ENCODE measurements at places on chromosomes 7 and 10.
A peak's percentile ranks its signal among the peaks of the same experiment; 100 is the strongest.

DNA sequence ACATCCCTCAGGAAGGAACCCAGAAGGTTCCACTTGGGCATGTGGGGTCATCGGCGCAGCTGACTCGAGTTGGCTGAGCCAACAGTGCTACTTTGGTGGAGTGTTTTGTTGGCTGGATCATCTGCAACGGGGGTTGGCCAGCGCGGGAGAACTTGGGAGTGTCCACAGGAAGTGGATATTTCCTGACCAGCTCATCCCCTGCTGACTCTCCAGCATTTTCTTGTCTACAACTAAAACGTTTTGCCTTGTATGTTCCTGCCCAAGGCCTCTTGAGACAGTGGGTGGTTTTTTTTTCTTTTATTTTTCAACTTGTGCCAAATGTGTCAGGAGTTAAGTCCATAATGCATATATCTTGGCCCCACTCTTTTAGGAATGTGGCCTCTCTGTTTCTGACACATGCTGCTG is 208.6 kb downstream of the ZNF365 start:
- DNase-seq, result peak; percentile 91

- DNase-seq, result no peak
These were observed at the start of gene GIMAP6 for GRCh38 chr7:150631866-150632864. TSS of gene GIMAP6 (minus strand) at chr7:150632385. CDS start at chr7:150630142, 2,243 bp downstream.

GRCh38 chr7:8338206-8338605 is 76.2 kb upstream of the ICA1 start:
- no peak for DNase-seq

DNA sequence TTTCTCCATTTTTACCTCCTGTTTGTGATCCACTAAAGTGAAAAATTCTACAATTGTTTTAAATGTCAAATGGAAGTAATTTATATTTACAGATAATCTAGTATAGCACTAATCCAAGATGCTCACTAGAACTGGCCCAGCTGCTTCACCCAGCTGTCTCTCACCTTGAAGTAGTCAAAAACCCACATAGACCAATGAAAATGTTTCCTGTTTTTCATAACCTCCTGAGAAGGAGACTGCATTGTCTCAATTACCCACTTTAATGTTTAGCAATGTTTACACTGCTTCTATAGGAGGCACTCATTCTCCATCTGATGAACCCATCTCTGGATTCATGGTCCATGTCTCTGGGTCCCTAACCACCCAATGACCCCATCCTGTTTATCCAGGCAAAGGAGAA is 56.1 kb upstream of the ADO start:
- no peak for DNase-seq

DNA sequence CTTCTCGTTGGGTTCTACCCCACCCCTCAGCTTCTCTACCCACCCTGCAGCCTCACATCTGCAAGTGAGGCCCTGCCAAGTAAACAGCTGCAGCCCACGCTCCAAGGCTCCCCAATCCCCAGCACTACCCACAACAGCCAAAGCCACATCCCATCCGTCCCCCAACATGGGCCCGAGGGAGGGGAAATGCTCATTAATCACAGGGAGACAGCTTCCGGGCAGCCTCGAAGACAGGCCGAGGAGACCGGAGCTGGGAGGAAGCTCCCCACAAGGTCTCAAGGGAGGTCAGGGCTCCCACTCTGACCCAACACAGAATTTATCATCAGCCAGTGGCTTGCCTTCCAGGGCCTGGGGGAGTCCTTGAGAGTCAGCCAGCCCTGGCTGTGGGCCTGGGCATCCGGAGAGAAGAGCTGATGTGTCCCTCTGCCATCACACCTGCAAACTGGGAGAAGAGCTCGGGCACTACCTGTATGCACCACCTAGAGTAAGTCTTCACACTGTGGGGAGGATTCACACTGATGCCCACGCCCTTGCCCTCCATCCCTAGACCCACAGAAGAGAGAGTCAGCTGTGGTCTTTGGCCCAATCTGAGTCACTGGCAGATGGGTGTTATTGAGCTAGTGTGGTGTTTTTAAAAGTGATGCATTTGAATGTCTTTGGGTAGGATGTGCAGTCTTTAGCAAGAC is 115.5 kb upstream of the ZMIZ1 start:
- DNase-seq, result no peak

- no peak for DNase-seq
These were observed 4.7 kb upstream of the IGF2BP3 start for GRCh38 chr7:23474829-23475575.

DNA sequence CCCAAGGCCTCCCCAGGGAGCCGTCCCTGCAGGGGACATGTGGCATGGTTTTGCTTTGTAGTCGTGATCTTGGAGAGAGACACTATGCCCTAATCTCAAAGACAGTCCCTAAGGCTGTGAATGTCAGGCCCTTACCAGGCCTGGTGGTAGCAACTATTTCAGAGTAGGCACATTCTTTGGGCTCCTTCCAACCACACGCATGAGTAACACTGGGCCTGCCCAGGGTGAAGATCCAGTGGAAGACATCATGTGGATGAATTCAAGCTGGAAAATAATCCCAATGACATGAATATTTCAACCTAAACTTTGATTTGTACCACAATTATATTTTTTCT is 39.5 kb upstream of the INSIG1 start:
- no peak for DNase-seq

GRCh38 chr7:50315739-50316671 is 11.5 kb downstream of the IKZF1 start:
- no peak for DNase-seq

GRCh38 chr7:121372376-121373010 is 23.6 kb downstream of the FAM3C start:
- DNase-seq, result no peak

- DNase-seq, result no peak
These were observed 206.0 kb upstream of the SH2B2 start for GRCh38 chr7:102080434-102081243.

DNA sequence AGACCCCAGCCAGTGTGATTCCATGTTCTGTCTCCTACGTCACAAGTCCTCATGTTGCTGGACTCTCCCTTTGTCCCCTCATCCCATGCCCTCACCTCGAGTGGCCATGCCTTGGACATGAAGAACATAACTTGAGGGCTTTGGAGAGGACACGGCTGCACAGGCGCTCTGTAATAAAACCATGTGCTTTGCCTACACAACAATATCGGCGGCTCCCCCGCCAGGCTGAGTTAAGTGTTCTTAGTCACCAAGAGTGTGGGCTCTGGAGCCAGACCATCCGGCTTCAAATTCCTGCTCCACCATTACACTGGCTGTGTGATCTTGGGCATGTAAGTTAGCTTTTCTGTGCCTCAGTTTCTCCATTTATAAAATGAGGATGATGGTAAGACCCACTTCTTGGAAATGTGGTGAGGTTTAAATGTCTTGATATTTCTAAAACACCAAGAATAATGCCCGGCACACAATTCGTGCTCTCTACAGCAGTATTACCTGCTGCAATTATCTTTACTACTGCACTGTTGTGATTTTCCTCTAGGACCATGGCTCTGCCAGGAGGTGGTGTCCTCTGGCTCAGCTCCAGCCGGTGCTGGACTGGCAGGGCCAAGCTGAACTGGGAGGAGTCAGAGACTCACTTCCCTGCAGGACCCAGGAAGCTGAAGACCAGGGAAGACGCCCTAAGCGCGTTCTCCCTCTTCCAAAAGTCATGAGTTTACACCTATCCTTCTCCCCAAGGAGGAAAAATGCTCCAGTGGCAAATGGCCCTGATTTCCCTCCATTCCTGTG is 15.7 kb downstream of the SLIT1 start:
- no peak for DNase-seq

- DNase-seq, result no peak
These were observed at the start of gene KCND2 for GRCh38 chr7:120272701-120273475. TSS of gene KCND2 (plus strand) at chr7:120273175.

DNA sequence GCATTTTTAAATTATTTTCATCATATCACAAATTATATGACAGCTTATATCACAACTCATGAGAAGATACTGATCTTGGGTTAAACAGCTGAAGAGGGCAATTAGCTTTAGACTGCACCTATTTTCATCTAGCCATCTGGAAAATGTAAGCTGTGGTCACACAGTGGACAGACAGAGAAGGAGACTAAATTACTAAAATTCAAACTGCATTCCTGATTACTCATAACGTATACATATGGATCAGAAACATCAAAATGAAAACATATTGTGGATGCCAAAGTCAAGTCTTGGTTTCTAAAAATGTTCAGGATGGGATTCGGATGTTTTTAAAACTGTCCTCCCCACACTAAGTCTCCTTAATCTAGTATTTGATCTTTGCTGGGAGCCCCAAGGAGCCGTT is 6.6 kb downstream of the BBIP1 start:
- no peak for DNase-seq

GRCh38 chr10:86798611-86799010 is 42.2 kb downstream of the BMPR1A start:
- no peak for DNase-seq

DNA sequence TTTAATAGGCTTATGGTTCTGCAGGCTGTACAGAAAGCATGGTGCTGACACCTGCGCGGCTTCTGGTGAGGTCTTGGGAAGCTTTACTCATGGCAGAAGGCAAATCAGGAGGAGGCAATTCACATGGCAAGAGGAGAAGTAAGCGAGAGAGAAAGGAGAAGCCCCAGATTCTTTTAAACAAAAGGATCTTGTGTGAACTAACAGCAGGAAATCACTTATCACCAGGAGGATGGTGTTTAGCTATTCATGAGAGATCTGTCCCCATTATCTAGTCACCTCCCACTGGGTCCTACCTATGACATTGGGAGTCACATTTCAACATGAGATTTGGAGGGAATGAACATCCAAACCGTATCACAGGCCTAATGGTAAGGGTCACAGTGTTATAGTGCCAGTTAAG is 678.0 kb upstream of the KCND2 start:
- no peak for DNase-seq

- peak; percentile 85 for DNase-seq
These were observed 57.4 kb downstream of the CDK6 start for GRCh38 chr7:92778972-92779371.

DNA sequence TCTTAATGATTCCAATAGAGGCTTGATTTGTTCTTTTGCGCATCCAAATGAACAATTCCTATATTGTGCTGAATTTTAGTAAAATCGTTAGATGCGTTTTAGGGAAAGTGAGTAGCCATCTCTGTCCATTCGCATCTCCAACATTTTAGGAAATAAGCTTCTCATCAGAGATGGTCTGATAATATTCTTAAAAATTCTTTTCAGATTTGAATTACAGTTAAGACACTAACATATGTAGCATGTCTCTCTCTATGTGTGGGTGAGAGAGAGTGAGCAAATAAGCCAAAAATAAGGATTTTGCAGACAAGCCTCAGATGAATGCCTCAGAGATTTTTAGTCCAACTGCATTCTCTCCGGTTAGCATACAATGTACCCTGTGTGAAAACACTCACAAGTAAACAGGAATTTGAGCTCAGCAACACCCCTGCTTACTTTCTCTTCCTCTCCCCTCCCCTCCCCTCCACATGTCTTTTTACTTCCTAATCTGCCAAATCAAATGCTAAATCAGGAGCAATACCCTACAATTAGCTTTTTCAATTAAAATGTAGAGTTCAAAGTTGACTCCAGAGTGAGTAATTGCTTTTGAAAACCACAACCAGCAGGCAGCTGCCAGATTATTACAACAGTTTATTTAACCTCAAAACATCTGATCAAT is 354.4 kb downstream of the CRPPA start:
- no peak for DNase-seq

- DNase-seq, result no peak
These were observed 10.9 kb upstream of the NFE2L3 start for GRCh38 chr7:26141077-26141476.

DNA sequence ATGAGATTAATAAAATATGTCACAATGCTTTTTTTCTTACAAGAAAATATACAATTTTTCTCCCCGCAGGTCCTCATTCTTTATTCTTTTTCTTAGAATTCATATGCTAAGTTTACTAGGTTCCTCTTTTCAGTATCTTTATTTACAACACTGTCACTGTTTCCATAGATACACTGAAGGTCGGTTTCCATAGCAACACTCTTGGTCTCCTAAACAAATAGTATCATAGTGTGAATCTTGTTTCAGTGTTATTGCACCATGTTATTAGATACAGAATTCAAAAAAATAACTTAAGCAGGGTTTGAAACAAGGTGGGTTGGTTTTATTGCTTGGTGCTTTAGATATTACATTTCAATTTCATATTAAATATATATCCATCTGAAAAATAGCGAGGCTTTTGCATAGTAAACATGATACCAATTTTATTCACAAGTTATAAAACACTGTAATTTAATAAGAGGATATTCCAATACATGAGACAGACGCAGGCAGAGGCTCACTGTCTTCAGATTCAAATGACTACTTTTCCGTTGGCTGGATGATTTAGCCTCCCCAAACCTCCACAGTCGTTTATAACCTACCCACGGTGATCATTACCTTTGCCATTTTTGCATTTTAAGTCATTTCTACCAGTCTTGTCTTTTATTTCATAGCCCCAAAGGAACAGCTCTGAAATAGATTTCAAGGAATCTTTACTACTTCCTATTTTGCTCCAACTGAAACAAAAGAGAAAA is 88.9 kb upstream of the KLF6 start:
- no peak for DNase-seq

All from sigmoid colon (tissue), 7 donors.